ENCODE measurements at places on chromosomes 2 and 18.
A peak's percentile ranks its signal among the peaks of the same experiment; 100 is the strongest.

DNA sequence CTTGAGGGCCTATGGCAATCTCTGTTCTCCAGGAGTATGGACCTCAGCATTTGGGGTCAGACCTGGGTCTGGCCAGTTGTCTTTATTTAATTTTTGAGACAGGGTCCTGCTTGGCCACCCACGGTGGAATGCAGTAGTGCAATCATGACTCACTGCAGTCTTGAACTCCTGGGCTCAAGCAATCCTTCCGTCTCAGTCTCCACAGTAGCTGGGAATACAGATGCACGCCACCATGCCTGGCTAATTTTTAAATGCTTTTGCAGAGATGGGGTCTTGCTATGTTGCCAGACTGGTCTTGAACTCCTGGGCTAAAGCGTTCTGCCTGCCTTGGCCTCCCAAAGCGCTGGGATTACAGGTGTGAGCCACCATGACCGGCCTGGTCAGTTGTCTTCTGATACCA lies 46.4 kb upstream of the INHBB start:
- no peak for DNase-seq

DNA sequence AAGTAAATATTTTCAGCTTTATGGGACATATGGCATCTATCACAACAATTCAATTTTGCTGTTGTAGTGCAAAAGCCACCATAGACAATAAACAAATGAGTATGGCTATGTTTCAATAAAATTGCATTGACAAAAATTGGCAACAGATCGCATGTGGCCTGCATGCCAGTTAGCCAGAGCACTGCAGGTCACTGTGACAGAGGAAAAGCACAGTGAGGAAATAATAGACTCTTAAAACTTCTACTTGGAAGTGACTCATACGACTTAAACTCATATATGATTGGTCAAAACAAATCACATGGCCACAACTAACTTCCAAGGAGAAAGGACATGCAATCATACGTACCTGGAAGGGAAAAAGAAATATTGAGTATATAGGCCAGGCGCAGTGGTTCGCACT lies 44.4 kb downstream of the EXOC6B start:
- no peak for DNase-seq

DNA sequence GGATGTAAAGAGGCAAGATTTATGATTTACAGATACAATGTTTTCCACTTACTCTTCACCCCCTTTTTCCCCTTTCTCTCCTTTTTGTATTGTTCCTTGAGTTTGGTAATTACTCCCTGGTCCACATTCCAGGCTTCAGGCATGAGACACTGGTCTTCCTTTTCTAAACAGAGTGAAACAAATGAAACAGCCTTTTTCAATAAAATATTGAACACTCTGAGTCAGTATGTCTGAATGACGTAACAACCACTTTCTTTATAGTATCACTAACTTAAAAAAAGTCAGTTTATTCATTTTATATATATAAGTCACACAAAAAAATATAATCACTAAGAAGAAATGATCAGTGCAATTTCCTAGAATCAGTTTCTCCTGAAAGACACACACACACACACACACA lies 79.7 kb downstream of the STRN start:
- DNase-seq = no peak

DNA sequence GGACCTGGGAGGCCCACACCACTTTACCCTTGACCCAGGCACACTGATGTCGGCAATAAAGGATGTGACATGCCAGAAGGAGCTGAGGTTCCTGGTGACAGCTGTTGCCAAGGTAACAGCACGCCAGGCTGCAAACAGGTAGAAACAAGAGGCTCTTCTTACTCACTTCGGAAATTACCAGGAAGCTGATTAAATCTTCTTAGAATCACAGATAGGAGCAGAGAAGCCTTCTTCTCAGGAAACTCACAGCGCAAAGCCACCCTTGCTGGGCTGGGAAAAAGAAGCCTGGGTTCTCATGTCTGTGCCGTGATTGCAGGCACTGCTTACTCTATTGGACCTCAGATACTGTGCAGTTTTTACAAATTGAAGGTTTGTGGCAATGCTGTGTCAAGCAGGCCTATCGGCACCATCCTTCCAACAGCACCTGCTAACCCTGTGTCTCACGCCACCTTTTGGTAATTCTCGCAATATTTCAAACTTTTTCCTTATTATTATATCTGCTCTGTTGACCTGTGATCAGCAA lies 61.0 kb upstream of the TAF1B start:
- DNase-seq = peak; percentile 14

Data from NCI-H1694 (cell line).